Effector CD4-positive, alpha-beta T cell (primary cell): ENCODE measurements at places on chromosomes 2 and 18.

DNA sequence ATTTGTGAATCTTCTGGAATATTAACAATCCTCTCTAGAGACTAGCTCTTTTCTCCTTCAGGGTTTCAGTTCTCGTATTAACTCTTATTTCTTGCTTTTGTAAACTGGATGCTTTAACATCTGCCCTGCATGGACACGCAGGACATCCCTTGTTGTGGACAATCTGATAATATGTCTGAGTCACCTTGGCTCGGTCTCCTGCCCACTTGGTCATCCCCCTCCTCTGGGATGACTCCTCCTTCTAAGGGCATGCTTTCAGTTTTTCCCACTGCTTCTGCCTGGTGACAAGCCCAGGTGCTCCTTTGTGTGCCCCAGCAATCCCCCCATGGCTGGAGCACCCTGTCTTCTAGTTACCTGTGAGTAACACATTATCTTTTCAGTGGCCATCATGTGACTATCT lies 460.5 kb downstream of the DSC3 start:
- DNase-seq = no peak

- DNase-seq = no peak
Observed at GRCh38 chr2:156536534-156536933, 100.4 kb downstream of the GPD2 start.

DNA sequence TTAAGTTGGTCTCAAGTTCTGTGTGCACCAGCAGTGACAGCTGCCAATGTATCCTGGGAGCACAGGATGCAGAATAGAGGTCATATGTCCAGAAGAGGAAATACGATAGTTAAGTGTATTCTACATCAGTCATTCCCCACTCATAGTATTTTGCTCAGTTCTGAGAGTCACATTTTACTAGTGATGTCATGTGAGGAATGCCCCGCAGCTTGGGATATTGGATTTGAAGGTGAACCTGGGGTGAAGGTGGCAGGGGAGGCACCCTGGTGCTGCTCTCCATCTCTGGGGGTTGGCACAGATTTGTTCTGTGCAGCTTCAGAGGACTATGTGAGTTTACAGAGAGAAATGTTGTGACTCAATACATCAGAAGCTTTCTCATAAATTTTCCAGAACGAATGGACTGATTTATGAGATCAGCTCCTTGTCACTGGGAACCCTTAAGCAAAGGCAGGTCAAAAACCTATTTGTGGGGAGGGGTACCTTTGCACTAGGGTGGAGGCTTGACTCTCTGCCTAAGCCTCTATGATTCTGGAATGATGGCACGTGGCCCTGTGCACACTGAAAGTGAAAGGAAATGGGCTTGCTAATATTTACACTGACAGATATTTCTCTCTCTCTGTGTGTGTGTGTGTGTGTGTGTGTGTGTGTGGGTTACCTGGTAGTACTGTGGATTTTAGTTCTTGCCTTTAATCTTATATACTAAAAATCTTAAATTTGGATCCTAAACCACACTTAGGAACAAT lies 95.9 kb downstream of the NEB start:
- DNase-seq = peak; percentile 4

- no peak for DNase-seq
Observed at GRCh38 chr2:75108937-75109482, 90.3 kb downstream of the TACR1 start.

GRCh38 chr18:34859496-34859895 lies 149.4 kb downstream of the DTNA start:
- no peak for DNase-seq

DNA sequence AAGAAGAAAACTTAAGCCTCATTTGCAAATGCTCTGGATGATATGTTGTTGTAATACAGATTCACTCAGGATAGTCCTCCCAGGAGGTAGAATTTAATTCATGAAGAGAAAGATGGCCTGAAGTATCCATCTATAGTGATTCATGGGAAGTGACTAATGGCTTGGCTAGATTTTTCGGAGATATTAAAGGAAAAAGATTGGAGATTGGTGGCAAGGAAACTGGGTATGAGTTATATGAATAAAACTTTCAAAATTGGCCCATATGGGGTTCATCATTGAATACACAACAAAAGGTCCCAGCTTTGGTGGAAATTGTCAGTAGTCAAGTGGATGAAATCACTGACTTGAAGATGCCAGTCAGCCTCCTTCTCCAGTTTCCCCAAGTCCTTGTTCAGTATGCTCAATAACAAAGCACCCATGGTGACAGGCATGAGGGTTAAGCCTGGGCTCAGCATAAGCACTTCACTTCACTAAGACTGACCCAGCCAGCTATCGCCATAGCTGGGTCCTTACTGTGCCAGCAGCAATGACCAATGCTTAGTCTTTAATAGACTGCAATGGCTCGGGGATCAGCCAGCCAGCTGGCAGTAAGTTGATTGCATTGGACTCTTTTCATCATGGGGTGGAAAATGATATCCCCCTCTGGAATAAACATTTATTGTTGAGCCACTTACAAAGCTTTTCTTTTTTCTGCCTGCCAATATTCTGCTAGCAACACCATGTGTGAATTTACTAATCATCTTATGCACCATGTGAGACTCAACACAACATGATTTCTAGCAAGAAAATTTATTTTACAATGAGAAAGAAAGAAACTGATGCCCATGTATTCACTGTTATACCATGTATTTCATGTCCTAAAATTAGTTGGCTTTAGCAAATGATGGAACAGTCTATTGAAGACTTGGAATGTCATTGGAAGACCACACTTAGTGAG lies 176.6 kb upstream of the TACR1 start:
- no peak for DNase-seq

- no peak for DNase-seq
Observed at GRCh38 chr2:241350878-241351639, 5.0 kb upstream of the FARP2 start.
